Smooth muscle cell of trachea (primary cell): ENCODE measurements at places on chromosomes 13 and 19. TPM values are rescaled to one million over a fixed set of nuclear protein-coding genes. Genes with fewer than 3 reads are reported as not detected.

Gene TICAM1
- 5.6 and 6.8 TPM in 2 replicates for total RNA-seq

Gene PABPC3
- 0.15 and 0.17 TPM in 2 replicates for total RNA-seq

Gene ADGRE3
- not detected in 2 replicates for total RNA-seq

Gene ZNF529
- 9.3 TPM in 2 replicates for total RNA-seq

Gene ZNF613
- total RNA-seq = 5.5 and 8.8 TPM in 2 replicates

Gene IRF2BP1
- 27.5 and 43.8 TPM in 2 replicates for total RNA-seq
